ENCODE measurements at places on chromosomes 11 and 22.

DNA sequence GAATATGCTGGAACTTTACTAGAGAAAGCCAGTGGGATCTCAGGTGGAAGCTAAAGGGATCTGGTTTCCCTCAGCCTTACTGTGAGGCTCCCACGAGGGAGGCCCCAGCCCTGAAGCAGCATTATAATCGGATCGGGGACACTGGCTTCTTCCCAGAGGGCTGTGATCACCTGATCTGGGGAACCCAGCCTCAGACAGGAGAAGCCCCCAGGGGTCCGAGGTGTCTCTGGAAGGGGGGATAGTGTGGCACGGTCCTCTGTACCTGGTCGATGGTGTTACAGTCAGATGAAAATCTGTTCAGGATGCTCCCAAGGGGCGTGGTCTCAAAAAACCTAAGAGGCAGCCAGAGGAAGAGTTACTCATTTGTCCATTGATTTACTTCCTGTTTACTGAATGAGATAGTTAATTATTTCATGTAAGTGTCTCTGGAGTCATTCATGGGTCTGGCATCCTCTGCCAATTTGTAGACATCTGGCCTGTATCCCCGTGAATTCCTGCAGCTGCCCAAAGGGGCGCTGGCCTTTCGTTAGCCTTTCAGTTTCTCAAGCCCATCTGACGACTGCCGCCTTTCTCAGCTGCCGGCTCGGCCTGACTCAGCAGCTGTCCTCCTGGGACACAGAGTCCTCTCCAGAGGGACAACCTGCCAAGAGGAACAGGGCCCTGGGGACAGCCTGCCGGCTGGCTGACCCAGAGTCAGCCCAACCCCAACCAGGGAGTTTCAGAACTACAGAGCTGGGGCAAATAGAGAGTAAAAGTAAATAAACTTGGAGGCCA lies 17.0 kb upstream of the KCNJ11 start:
- no peak for DNase-seq

GRCh38 chr11:31805629-31806185 lies 5.4 kb downstream of the PAX6 start:
- DNase-seq, result no peak

DNA sequence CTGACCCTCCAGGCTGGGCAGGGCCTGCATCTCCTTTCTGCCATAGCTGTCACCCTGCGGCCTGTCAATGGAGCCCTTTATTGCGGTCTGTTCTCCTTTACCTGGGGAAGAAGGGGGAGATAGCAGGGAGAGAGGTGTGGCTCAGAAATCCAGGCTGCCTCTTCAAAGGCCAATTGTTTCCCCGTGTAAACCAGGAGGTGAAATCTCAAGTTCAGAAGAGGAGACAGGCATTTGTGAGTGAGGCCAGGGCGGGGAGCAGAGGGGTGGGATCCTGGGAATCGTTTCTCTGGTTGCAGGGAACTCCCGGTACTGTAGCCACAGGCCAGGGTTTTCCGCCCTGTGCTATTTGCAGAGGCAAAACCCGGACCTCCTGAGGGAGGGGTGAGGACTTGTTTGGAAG lies 9.1 kb downstream of the DCPS start:
- no peak for DNase-seq

GRCh38 chr22:49152939-49153770 lies 674.5 kb downstream of the BRD1 start:
- no peak for DNase-seq

DNA sequence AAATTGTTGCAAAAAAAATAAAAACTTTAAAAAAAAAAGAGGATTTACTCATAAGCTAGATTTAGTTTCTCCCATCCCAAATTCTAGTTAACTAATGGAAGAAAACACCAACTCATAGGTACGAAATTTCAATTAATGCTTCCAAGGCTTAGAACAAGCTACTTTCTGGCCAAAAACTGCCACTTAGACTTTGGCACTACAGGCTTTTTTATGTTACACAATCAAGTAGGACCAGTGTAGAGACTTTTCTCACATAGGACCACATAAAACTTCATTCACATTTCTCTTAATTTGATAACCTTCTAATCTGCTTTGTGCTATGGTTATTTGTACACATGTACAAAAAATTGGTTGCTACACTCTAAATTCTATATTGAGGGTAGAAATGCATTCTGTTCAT lies 3.1 kb downstream of the ST13 start:
- DNase-seq, result no peak

- no peak for DNase-seq
Observed at GRCh38 chr22:40898850-40899357, 37.0 kb upstream of the DNAJB7 start.

DNA sequence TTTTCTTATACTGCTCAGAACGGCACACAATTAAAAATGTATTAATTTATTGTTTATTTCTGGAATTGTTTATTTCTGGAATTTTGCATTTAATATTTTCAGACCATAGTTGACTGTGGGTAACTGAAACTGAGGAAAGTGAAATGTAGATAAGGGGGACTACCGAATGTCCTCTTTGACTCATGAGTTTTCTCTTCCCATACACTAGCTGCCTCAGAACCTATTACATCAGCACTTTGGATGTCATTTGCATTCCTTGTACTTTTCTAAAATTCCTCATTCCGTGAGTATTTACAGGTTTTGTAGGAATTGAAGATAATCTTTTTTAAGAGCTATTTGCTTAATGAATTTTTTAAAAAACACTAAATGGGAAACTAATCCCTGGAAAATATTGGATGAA lies 29.8 kb downstream of the ZC3H12C start:
- no peak for DNase-seq

GRCh38 chr11:98053851-98054250 lies 966.9 kb upstream of the CNTN5 start:
- DNase-seq, result no peak

- no peak for DNase-seq
Observed at GRCh38 chr11:44567876-44568256, 2.4 kb downstream of the CD82 start.

GRCh38 chr11:100908746-100909145 lies 220.9 kb downstream of the PGR start:
- no peak for DNase-seq

GRCh38 chr11:28559492-28559891 lies 451.3 kb downstream of the METTL15 start:
- DNase-seq, result no peak

DNA sequence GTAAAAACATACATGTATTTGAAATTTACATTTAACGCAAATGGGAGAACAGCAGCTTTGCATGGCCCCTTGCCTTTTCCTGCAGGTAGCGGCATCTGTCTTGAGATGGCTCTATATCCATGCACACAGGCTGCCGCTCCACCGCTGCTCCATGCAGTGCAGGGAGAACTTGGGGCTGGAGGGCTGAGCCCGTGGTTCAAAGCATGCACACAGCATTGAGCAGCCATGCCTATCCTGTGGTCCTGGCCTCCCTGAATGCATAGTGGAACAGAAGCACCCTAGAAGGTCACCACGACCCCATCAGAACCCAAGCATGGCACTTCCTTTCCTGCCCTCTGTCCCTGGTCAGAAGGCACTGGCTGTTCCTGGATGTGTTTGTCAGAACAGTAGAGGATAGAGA lies 35.0 kb upstream of the TP53I11 start:
- no peak for DNase-seq

DNA sequence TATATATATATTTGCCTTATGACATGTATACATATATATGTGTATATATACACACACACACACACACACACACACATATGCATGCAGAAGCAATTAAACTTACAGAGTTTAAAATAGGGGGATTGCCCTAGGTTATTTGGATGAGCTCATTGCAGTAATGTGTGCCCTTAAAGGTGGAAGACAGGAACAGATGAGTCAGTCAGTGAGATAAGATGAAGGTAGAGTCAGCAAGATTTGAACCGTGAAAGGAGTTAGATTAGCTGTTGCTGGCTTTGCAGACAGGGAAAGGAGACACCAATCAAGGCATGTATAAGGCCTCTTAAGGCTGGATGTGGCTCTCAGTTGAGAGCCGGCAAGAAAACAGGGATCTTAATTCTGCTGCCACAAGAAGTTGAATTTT lies 902.4 kb upstream of the RAG2 start:
- DNase-seq, result no peak

GRCh38 chr22:23219822-23220484 lies 39.6 kb downstream of the BCR start:
- no peak for DNase-seq

Measured in NCI-H510A (cell line).